Heart left ventricle (tissue), 16 donors: ENCODE measurements at places on chromosomes 12 and 14. TPM values are rescaled to one million over a fixed set of nuclear protein-coding genes. Genes with fewer than 3 reads are reported as not detected.

Gene OR11H6
- not detected for total RNA-seq

Gene ESYT1
- 35.3 TPM for total RNA-seq

Gene FGF6
- total RNA-seq = not detected

Gene GLIPR1L1
- not detected for total RNA-seq

Gene GZMH
- total RNA-seq = not detected

DNA sequence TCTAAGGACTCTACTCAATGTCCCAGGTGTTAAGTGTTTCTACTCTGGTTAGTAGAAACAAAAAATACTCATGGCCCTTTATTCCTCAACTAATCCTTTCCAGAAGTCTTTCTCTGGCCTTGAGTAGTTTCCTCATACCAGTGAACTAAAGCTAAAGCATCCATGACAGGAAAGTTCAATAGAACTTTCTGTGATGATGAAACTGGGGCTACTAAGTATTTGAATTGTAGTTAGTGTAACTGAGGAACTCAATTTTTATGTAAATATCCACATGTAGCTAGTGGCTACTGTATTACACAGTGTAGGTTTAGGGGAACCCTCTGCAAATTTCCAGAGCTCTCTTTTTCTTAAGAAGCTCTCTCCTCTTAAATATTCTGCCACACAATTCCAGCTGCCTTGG, 63.7 kb downstream of the R3HDM2 start:
- no peak for DNase-seq

- no peak for DNase-seq
These were observed 10.0 kb downstream of the UBE3B start for GRCh38 chr12:109487181-109488050.

DNA sequence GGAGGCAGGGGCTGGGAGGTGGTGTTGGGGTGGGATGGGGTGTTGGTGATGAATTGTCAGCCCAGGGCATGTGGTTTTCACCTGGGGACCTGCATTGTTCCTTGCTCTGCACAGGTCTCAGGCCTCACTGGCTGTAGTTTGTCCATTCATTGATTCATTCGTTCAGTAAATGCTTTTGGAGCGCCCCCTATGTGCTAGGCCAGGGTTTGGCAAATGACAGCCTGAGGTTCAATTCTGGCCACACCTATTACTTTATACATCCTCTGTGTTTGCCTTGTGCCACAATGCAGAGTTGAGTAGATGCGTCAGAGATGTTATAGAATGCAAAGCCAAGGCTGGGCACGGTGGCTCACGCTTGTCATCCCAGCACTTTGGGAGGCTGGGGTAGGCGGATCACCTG, 4.7 kb downstream of the ADCK1 start:
- no peak for DNase-seq
